ENCODE measurements at places on chromosomes 1 and 21. TPM values are rescaled to one million over a fixed set of nuclear protein-coding genes. Genes with fewer than 3 reads are reported as not detected.

Gene HRNR
- not detected for total RNA-seq

GRCh38 chr1:177229781-177230180 lies 59.0 kb downstream of the BRINP2 start:
- no peak for DNase-seq

- no peak for DNase-seq
These were observed 151.4 kb downstream of the CYYR1 start for GRCh38 chr21:26421724-26422123.

Gene IGSF3
- 2.8 TPM for total RNA-seq

DNA sequence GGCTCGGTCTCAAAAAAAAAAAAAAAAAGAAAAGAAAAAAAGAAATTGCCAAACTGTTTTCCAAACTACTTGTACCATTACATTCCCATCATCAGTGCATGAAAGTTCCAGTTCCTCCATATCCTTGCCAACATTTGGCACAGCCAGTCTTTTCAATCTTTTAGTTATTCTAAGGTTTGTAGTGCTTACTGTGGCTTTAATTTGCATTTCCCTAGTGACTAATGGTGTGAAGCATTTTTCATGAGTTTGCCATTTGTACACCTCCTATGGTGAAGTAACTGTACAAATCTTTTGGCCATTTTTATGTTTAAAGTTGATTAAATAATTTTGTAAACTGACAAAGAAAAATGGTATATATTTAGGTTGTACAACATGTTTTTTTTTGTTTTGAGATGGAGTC lies 70.7 kb downstream of the DEGS1 start:
- DNase-seq: no peak

DNA sequence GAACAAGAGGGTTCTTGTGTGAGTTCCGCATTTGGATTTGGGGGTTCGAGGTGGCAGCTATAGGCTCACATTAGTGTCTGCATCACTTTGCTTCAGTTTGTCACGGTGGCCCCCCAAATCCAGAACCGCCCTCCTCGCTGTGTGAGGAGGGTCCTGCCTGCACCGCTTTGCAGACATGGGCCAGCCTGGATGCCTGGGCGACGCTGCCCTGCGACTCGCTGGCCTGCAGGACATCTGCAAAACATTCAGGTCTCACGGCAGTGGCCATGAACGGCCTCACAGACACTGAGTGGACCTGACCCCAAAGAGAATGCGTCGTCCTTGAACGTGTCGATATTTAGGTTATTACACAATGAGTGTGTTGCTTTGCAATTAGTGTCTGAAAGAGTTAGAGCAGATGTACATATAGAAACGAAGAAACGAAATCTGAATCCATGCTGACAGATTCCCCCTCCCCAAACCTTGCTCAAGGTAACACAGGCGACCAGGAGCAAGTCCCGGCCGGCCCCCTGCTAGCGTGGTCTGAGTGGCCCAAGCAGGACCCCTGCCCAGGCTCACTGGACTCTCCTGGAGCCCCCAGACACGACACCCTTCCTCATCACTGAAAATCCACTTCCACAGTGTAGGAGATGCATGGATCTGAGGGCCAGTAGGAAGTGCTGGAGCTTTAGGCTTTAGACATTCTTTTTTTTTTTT lies 20.4 kb downstream of the PDE9A start:
- DNase-seq: no peak

DNA sequence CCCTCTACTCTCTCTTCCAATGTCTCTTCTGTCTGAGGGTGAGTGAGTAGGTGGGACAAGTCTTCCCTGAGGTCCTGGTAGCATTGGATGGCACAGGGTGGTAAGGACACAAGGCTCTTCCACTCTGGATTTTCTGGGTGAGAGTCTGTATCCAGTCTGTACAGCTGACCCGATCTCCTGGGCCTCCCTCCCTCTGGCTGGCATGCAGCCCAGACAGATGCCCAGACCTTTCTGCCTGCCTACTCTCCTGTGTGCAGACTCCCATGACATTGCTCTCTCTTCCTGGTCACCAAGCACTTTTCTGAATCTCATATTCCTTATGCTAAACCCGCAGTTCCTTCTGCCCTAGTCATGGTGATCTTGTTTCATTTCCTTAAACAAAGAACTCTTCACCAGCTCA lies 100.3 kb downstream of the GRIK3 start:
- DNase-seq: no peak

Gene KCNE2
- total RNA-seq: 0.44 TPM
